ENCODE measurements at places on chromosomes 3 and 15.

GRCh38 chr3:157166561-157166960, 6.6 kb upstream of the CCNL1 start:
- no peak for DNase-seq

- peak; percentile 8 for DNase-seq
Observed at GRCh38 chr3:10945683-10946287, 46.8 kb upstream of the SLC6A1 start.

GRCh38 chr15:92725171-92725570, 69.6 kb upstream of the FAM174B start:
- DNase-seq: no peak

GRCh38 chr3:71955240-71956068, 170.5 kb upstream of the PROK2 start:
- no peak for DNase-seq

DNA sequence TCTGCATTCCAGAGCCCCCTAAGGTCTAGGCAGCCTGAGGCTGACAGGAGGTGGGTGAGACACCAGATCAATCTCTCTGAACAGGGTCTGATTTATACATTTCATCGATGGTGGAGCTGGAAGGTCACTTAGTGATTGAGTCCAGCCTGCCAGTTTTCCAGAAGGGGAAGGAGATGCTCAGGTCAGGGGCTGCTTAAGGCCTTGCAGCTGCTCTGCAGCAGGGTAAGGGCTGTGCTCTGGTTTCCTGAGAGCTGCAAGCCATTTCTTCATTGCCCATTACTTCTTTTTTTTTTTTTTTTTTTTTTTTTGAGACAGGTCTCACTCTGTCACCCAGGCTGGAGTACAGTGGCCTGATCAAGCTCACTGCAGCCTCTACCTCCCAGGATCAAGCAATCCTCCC, 10.7 kb downstream of the TADA3 start:
- no peak for DNase-seq

DNA sequence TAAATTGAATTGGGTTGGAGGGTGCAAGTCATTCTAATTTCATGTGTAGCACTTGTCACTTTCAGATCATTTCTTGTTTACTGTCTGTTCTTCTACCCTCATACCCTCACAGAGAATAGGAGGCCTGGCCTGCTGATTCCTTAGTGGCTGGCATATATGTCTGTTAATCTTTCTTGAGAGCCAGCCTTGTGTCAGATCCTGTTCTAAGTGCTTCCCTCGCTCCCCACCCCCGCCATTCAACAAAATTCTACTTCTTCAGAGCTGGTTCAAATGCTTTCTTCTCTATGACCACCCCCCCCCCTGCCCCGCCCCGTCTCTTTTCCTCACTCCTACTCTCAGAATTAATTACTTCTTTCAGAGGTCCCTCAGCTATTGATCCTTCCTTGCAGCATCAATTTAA, 1.5 kb upstream of the U2SURP start:
- DNase-seq: no peak

GRCh38 chr15:62546628-62547027, 381.5 kb upstream of the C2CD4B start:
- DNase-seq: no peak

DNA sequence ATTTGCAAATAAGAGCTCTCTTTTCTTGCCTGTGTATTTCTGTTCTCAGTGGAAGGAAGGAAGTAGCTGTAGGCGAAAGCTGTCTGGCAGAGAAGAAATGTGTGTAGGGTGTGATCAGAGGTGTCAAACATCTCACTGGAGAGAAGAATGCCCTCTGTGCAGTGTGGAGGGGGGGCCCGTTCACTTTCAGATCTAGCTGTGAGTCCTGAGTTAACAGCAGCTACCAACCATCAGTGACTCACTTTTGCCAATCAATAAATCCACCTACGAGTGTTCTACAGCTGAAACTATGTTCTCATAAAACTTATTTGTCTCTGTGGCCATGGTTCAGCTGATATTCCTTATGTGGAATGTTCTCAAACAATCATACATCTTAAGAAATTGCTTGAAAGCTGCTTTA, 103.7 kb downstream of the FRMD4B start:
- DNase-seq: peak; percentile 43

Measured in activated CD8-positive, alpha-beta memory T cell treated with anti-CD3 and anti-CD28 coated beads for 4 hours (primary cell).